ENCODE measurements at places on chromosomes 6 and 20.

DNA sequence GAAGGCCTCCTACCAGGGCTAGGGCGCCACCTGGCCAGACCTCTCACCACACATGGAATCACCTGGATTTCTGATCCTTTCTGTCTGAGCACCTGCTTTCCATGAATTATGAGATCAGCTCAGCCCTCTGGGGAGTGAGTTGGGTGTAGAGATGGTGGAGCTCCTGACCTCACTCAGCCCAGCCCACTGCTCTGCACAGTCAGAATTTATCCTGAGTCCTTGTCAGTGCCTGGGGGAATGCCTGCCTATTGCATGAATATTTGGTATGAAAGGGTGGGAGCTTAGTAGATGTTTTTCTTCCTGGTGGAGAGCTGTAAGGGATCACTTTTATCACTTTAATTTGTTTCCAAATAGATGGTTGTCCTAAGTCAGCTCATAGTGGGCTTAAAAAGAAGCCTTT lies 47.5 kb downstream of the DTD1 start:
- no peak for DNase-seq

GRCh38 chr6:140052736-140053729 lies 678.6 kb upstream of the CITED2 start:
- no peak for DNase-seq

- DNase-seq, result peak; percentile 46
Measured at GRCh38 chr6:16625291-16626265, 135.7 kb downstream of the ATXN1 start.

- DNase-seq, result no peak
Measured at GRCh38 chr20:4925842-4926530, 75.3 kb downstream of the SLC23A2 start.

DNA sequence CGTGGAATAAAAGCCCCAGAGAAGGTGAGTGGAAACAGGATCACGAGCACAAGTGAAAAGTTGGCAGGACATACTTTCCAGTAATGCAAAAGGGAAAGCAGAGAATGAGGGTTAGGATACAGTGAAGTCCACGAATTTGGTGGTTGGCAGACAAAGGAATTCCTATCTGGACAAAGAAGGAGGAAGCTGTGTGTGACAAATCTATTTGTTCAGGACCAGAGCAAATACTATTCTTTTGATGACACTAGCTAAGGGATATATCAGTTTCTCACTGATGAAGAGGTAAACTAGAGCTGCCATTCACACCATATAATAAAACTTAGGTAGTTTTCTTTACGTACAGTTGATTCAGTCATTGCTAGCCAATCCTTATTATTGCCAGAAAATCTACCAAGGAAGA lies 156.8 kb upstream of the GRIK2 start:
- no peak for DNase-seq

- no peak for DNase-seq
Measured at GRCh38 chr20:56361900-56362299, 3.1 kb downstream of the FAM210B start.

GRCh38 chr6:52976591-52977035 lies 18.5 kb downstream of the GSTA4 start:
- DNase-seq, result peak; percentile 91

DNA sequence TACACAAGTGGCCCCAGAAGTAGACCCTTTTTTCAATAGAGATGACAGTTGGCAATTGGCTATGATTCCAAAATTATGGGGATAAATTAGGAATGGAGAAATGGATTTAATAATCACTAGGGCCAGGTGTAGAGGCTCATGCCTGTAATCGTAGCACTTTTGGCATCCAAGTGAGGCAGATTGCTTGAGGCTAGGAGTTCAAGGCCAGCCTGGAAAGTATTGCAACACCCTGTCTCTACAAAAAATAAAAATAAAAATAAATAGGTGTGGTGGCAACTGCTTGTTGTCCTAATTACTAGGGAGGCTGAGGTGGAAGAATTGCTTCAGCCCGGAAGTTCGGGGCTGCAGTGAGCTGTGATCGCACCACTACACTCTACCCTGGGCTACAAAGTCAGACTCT lies 60.0 kb downstream of the BMP2 start:
- DNase-seq, result no peak

GRCh38 chr6:37801605-37801940 lies 18.0 kb upstream of the ZFAND3 start:
- peak; percentile 32 for DNase-seq

DNA sequence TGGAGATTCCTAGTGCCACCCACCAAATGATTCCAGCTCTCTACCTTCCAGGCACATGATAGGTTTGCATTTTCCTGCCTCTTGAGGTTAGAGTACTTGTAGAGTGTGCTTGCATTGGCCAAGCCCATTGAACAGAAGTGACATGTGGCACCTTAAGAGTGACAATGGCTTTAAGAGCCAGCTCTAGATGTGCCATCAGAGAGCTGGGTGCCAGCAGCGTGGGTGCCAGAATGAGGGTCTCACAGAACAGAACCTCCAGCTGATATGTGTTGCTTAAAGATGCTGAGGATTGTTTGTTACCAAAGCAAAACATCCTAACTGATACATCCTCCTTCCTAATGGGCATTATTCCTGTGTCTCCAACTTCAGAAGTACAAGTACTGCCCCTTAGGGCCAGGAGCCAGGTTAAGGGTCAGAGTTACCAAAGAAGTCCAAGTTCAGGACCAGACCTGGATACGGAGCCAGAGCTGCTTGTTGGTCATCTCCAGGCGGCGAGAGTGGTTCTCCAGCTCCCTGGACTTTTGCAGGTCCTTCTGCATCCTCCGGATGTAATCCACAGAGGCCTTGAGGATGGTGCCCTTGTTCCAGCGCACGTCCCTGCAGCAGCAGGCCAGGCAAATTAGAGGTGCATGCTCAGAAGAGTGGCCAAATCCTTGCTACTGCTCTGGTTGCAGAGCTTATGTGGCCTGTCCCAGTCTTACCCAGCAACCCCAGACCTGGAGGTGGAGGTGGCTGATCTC lies 47.5 kb downstream of the MDFI start:
- no peak for DNase-seq

DNA sequence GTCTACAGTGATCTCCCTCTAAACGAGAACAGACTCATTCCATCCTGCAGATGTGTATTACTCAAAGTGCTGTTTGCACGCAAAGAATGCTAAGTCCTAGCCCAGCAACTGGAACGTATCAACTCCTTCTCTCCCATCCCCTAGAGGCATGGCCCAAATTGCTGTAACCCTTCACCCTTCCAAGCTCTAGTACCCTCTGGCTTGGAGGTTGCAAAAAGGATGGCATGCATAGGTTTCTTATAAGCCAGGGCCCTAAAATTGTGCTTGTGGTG lies 71.5 kb upstream of the TGM3 start:
- no peak for DNase-seq

DNA sequence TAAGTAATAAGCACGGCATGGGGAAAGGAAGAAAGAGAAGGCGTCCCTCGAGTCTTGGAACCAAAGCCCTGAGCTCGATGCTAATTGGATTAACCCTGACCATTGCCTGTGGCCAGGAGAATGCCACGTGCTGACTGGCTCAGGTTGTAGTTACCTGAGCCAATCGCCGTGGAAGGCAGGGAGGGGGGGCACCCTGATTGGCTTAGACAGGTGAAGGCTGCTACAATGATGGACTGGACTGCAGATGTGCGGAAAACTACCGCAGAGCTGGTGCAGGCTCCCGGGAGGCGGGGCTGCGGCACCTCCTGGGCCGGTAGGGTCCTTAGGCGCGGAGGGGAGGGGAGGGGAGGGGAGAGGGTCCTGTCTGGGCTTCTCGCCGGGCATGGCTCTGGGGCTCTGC lies 121.3 kb downstream of the TFAP2C start:
- no peak for DNase-seq

- peak; percentile 79 for DNase-seq
Measured at GRCh38 chr20:1478566-1478965, 11.9 kb upstream of the NSFL1C start.

- DNase-seq, result no peak
Measured at GRCh38 chr6:22447249-22448196, 121.8 kb upstream of the HDGFL1 start.

DNA sequence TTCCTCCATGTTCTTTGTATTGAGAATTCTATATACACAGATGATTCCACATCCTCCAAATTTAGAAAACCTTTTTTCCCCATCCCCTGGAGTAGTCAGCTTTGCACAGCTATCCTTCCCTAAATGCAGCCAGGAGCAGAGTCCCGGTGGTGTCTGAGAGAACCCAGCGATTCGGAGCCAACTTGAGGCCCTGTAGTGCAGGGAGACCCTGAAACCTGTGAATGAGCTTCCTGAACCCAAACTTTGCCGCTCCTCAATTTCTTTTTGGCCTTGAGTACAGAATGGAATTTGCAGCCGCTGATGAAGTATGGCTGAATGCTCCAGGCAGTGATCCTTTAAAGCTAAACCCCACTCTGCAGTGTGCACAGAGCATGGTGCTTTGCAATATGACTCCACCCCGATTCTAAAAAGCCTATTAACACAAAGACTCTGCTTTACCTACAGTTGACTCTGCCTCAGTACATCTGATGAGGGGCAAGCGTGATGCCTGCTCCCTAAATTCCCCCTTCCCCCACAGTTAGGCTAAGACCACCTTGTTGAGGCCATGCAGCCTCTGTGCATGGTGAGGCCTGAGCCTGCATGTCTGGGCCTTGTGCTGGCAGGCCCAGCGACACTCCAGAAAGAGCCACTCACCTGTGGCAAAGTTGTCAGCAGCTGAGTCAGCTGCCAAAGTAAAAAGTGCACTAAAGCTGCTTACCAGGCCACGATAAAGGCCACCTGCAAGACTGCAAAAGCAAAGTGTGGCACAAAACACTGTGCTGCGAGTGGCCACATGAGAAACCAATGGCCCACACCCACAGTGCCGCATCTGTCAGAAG lies 82.1 kb downstream of the PLEKHG1 start:
- DNase-seq, result no peak

- no peak for DNase-seq
Measured at GRCh38 chr6:1368940-1369339, 20.4 kb upstream of the FOXF2 start.

DNA sequence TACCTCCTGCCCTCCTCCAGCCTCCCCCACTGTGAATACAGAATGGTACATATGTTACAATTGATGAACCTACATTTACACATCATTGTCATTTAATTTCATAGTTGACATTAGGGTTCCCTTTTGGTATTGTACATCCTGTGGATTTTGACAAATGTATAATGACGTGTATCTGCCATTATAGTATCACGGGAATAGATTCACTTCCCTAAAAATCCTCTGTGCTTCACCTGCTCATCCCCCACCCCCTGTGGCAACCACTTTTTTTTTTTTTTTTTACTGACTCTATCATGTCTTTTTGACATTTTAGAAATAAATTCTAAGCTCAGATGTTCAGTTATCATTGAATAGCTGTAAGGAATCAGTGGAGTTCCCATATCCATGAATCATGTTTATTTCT lies 30.4 kb downstream of the HECA start:
- DNase-seq, result peak; percentile 35

DNA sequence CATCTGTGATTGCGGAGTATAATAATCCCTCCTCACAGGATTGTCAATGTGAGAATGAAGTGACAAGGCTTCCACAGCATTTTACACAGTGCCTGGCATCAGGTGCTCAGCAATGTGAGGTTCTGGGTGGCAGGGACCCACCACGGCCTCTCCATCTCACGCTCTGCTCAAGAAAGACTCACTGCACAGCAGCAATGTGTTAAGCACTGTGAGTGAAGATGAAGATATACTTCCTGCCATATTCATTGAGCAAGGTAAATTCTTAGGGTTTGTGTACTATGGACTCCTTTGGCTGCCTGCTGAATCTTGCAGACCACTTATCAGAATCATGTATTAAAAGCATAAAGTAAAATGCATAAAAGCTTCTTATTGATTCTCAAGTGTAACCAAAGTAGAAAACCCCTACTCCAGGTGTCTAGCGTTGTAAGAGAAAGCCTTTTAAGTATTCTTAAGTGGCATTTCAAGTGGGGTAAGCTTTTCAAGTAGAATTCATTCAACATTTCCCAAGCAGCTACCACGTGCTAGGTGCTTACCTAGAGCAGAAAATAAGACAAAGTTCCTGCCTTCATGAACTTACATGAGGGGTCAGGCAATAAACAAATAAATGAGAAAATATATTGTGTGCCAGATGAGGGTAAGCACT lies 17.0 kb upstream of the MEP1A start:
- DNase-seq, result no peak

DNA sequence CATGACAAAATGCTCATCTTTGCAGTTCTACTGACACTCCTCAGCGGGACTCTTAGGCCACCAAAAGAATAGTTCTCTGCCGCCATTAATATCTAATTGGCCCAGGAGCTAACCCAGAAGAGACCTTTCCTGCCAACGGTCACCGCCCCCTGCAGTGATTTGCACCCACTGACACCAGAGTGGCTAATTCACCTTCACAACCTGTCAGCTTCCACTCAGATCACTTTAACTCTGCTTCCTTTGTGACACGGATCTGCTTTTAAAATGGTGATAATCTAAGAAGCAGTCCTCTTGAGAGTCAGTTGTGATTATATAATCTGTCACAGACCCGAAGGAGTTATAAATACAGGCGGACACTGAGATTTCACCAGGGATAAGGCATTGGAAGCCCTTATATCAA lies 172.8 kb downstream of the FRK start:
- no peak for DNase-seq

DNA sequence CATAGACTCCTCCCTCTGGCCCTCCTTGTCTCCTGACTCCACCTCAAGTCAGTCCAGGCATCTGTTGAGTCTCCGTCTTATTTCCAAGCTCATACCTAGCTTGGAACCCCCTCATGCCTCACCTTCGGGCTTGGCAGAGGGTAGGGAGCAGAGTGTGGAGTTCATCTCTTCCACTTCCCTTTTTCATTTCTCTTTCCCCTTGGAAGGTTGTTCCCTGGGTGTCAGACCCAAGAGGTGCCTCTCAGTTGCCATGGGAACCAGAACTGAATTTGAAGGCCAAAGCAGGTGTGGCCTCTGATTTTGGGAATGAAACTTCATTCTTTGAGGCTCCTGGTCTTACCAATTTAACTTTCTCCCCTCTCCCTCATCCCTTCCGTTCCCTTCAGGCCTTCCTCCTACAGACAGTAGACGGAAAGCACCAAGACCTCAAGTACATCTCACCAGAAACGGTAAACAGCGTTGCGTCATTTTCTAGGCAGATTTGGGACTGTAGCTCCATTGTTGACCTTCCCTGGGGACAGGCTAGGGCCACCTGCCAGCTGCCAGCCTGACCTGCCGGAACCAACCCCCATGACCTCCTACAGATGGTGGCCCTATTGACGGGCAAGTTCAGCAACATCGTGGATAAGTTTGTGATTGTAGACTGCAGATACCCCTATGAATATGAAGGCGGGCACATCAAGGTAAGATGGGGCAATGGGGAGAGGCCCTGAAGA lies 6.6 kb downstream of the CDC25B start:
- no peak for DNase-seq
